Cortex of kidney (tissue), 1 donor: ENCODE measurements at places on chromosomes 4 and X.

- DNase-seq: no peak
Measured at GRCh38 chrX:49174723-49175122, 3.0 kb downstream of the PLP2 start.

DNA sequence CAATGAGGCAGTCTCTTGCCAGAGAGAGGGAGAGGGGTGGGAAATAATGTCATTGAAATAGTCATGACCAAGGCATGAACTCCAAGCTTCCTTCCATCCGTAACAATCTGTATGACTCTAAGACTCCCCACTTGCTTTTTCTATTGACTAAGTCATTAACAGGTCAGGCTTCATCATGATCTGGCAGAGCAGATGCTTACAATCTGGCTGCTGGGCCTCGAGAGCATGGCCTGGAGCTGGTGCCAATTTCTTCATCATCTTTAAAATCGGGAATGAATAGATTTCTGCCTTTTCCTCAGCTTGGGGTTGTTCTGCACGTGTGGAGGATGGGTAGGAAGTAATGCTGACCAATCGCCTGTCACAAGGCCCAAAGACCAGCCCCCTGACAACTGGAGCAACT, 280.6 kb upstream of the CLNK start:
- DNase-seq: no peak

- no peak for DNase-seq
Measured at GRCh38 chr4:8303485-8304281, 34.1 kb downstream of the HTRA3 start.

GRCh38 chrX:53717205-53717604, 30.7 kb upstream of the HUWE1 start:
- DNase-seq: no peak

DNA sequence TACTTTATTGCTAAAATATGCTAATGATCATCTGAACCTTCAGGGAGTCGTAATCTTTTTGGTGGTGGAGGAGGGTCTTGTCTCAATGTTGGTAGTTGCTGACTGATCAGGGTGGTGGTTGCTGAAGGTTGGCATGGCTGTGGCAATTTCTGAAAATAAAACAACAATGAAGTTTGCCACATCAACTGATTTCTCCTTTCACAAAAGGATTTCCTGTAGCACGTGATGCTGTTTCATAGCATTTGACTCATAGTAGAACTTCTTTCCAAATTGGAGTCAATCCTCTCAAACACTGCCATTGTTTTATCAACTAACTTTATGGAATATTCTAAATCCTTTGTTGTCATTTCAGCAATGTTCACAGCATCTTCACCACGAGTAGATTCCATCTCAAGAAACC, 19.3 kb downstream of the DDIT4L start:
- DNase-seq: no peak

DNA sequence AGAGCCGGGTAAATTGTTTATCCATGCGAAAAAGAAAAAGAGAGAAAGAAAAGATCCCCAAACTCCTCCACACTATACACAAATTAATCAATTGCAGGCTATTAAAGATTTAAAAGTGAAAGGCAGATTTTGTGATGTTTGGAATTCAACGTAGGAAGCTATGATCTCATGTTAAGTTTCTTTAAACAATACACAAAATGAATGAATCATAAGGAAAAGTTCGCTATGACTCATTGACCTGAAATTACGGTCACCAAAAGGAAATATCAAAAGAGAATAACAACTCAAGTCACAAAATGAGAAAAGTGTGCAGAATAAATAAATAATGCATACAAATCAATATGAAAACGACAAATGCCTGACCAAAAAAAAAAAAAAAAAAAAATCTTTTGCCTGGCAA, 28.6 kb downstream of the CLNK start:
- no peak for DNase-seq

GRCh38 chr4:184385705-184386141, 88.6 kb downstream of the IRF2 start:
- no peak for DNase-seq

DNA sequence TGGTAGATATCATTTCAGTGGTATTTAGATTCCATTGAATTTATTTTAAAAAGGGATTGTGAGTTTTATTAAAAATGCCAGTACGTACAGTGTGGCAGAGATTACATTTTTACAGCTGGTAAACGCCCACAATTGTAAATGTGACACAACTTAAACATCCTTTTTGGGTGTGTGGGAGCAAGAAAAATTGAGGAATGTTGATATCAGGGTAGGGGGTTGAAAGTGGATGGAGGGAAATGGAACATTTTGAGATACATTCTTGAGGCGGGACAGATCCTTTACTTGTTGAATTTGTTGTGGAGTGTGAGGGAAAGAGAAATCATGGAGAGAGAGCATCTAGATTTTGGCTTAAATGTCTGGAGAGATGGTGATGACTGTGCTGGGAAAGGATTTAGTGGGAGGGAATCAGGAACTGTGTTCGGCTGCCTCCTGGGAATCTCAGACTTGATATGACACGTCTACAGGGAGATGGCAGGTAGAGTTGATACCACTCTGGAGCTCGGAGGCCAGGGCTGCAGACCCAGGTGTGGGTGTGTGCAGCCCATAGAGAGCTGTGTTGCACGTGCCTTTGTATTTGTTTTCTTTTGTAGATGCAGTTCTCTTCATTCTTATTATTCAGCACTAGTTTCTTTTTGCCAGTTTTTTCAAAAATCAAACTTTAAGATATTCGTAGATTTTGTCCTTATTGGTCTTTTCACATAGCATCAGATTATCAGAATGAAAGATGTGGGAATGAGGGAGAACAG, 10.8 kb downstream of the TMEM131L start:
- no peak for DNase-seq

DNA sequence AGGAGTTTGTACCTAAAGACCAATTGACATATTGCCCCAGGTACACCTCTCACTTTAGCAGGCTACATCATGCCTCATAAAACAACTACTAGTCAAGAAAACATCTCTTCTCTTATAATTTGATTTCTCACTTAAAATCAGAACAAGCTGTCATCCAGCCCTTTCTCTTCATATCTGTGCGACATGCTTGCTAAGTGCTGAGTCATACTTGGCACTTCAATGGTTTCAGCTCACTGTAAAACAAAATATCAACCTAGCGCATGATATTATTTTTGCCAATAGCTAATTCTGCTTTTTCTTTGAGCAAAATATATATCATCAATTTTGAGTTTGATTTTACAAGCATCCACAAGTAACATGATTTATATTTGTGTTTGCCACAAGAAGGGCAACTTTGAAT, 27.9 kb upstream of the FUNDC1 start:
- DNase-seq: no peak

GRCh38 chrX:128929271-128930057, 593.8 kb downstream of the SMARCA1 start:
- no peak for DNase-seq

DNA sequence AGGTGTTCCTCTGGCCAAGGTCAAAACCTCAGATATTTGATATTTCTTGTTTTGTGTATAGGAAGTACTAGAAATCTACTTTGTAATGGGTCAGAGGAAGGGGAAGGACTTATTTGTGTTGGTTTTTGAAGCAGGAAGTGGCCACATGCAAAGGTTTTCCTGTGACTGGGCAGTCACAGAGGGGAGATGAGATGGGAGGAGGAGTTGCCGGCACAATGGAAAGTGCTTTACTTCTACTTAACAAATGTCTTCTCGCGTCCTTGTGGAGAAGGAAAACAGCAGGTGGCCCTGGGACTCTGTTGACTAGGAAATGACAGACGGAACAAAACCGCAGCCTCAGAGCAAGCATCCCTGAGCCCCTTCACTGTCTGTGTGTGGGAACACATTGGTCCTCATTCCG, 46.6 kb downstream of the SHROOM2 start:
- no peak for DNase-seq

GRCh38 chrX:115968436-115969252, 201.9 kb upstream of the AGTR2 start:
- DNase-seq: no peak

- DNase-seq: no peak
Measured at GRCh38 chr4:182018691-182019090, 224.5 kb upstream of the TENM3 start.

DNA sequence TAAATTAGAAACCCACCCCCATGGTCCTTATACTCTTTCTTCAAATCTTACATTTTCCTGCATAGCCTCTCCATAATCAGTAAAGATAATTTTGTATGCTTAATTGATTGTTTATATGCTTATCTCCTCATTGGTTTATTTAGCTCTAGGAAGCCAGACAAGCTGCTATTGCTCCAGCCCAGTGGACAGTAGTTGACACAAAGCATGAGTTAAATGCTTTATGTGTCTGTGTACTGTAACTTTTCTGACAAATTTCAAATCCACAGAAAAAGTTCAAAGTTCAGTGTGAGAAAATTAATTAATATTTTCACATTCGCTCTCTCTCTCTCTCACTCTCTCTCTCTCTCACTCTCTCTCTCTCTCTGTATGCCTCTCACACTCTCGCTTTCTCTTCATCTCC, 181.7 kb downstream of the GABRB1 start:
- no peak for DNase-seq

DNA sequence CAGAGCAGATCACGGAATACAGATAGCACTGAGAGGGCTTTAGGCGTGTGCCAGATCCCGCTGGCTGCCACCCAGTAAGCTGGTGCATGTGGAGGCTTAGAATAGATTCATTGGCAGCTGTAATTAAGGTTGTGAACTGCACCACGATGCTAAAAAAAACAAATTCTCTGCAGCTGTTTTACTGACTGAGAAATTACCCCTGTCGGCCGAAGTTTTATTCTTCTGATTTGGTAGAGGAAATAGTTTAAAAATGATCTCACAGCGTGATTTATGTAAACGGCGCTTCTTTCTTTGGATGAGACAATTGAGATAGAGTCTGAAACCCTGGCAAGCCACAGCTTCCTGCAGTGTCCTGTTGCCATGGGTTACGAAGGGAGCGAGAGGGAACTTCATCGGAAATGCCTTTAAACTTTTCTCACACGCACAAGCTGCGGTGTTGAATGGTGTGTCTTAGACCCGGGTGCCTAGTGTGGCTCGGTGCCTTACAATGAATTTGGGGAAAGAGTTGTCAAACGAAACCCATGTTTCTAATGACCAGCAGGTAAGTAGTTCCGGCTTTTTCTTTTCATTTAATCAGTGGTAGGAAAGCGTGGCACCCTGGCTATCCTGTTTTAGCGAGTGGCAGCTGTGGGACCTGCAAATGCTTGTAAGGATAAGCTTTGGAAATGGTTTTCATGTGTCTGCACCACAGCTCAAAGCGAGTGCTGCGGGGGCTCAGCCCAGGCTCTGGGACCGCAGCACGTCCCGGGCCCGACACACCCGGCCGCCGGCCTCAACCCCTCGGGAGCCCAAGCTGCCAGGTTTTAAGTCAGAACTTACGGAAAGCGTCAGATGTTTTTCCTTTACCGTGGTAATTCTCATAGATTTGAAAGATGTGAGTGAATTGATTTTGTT, 71.7 kb upstream of the HGFAC start:
- no peak for DNase-seq

DNA sequence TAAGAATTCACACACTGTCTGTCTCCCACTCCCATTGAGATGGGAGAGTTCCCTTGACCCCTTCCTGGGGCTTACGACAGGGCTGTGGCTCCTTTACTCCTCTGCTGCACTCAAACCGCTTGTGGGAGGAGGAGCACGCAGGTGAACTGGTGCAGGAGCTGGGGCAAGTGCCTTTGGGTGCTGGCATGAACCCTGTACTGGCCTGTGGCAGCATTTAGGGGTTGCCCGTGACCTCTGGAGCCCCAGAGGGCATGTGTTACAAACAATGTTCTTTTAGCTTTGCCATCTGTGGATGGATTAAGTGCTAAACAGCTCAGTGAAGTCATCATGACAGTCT, 21.8 kb upstream of the FTHL17 start:
- DNase-seq: no peak

DNA sequence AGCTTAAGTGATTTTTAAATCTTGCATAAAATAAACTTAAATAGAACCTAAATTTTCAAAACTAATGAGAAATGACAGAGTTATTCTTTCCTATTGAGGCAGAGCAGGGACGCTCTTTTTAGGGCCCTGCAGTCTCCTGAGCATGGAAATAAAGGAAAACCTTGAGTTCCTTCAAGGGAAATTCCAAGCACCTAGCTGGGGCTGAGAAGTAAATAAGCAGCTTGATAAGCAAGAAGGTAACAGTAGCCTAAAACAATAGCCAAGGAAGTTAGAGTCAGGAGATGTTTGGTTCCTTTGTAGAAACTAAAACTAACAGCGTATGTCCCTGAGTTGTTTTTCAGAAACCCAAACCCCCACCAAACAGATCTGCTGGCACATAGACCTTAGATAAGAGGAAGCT, 174.6 kb downstream of the COL25A1 start:
- DNase-seq: no peak

- DNase-seq: no peak
Measured at GRCh38 chr4:173237762-173238161, 69.2 kb downstream of the GALNT7 start.

- DNase-seq: no peak
Measured at GRCh38 chrX:39631276-39632229, 466.2 kb downstream of the BCOR start.

DNA sequence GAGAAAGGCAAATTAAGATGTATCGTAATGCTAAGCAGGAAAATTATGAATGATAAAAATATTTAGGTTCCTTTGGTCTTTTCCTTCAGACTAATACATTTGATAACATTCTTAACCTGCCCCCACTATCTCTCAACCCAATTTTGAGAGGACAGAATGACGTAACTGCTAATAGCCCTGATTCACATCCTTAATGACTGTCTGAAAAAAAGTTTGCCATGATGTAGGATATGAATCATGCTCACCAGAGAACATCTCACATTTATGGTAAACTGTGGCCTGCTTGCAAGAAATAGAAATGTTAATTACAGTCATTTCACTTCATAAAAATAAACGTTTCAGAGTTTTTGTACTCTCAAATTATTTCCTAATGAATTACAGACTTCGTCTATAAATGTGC, 128.0 kb upstream of the VEGFC start:
- no peak for DNase-seq

- no peak for DNase-seq
Measured at GRCh38 chr4:83454686-83455085, 937 bp downstream of the HELQ start.

- no peak for DNase-seq
Measured at GRCh38 chr4:122731676-122732075, 828 bp upstream of the BBS12 start.

DNA sequence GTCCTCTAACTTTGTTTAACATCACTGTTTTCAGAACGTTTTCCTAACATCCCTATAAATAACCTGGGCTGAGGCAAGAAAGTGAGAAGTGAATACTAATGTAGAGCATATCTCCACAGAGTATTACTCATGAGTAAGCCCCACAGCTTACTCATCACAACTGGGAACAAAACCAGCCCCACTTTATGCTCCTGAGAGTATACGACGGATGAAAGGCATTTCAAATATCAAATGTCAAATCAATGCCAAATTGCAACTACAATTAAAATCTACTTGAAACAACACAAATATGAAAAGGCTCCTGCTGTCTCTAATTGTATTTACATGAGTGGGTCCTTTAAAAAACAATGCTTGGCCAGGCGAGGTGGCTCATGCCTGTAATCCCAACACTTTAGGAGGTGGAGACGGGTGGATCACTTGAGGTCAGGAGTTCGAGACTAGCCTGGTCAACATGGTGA, 41.2 kb downstream of the SH3RF1 start:
- no peak for DNase-seq
